ENCODE measurements at places on chromosomes 6 and 20. TPM values are rescaled to one million over a fixed set of nuclear protein-coding genes. Genes with fewer than 3 reads are reported as not detected.

The C6orf141 gene
- 97.2 TPM for total RNA-seq

The CYP24A1 gene
- total RNA-seq, result not detected

The TMX4 gene
- total RNA-seq, result 10.4 TPM

GRCh38 chr6:166410426-166410935, 27.7 kb upstream of the MPC1 start:
- no peak for DNase-seq

DNA sequence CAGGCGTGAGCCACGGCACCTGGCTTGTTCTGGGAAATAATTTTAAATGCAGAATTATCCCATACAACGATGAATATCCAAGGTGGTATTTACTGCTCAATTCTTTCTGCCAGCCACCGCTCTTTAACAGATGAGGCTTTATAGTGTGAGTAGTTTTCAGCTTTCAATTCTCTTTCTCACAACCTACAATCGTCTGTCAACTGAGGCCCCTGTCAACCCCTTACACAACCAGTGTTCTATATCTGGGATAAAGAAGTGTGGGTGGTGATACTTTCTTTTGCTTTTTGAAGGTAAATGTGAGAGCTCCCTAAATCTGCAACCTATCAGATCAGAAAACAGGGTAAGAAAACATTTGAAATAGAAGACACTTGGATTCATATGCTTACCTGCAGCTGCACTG, 22.5 kb downstream of the STAU1 start:
- DNase-seq, result no peak

DNA sequence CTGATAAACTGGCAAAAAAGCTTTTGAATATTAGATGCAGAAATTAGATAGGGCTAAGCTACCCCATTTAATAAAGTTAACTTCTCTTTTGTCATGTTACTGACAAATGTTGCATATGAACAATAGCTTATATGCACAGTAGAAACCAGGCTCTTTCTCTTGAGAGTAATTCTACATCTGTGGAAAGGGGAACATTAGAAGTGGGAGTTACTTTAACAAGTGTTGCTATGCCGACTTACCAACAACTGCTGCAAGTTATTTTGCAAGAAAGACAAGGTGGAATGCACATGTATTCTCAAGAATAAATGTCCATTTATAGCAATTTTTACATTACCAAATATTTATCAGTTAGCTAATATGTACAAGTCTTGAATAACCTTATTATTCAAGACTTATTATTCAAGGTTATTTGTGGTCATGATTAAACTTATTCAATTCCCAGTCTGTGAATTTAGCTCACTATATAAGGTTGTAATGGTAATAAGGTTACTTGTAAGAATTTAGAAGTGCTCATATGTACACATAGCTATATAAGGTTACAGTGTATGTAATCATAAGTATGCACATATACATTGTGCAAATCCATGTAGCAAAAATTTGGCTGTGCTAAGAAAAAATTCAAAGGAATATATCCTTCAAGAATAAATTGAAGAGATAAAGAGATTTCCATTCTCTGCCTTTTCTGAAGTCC, 38.3 kb downstream of the ADGRG6 start:
- DNase-seq, result no peak

Measured in neural progenitor cell (in vitro differentiated cells).